ENCODE measurements at places on chromosomes 16 and 17.

DNA sequence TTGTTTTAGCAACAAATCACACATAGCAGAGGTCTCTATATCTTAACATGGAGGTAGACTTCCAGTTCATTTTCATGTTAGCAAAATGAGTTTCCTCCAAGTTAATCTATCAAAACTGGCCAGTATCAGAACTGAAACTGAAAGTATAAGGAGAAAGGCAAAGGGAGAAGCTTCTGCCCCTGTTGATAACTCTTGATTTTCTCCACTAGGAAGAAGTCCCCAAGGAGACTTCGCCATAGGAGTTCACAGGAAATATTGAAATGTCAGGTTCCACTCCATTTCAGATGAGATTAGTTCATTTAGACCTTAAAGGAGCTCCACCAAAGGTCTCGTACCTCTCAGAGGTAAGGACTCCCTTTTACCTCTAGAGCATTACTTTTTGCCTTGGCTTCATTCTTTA lies 1.2 kb upstream of the OGFOD3 start:
- DNase-seq, result no peak

DNA sequence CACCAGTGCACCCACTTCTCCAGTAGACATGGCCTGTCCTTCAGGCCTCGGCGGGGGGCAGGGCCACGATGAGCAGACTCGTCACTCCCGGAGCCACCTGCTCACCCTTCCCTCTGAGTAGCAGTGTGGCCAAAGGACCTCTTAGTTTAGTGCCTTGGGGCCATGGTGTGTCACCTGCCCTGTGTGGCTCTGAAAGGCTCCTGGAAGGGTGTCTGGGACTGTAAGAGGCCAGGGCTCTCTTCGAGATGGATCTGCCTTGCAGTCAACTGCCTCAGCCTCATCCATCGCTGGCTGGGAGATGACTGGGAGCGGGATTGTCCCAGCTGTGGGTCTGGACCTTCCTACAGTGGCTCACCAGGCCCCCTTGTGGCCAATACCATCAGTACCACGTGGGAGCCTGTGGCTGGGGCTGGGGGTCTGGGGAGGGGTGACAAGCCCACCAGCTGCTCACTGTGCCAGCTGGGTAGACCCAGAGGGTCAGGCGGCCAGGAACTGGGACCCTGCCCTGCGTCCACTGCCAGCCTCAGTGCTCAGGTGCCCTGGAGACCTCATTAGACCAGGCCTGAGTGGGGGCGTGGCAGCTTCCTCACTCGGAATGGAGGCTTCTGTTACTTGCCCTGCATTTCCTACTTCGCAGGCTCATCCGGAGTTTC lies 133.4 kb downstream of the OR1D5 start:
- DNase-seq, result peak; percentile 70

DNA sequence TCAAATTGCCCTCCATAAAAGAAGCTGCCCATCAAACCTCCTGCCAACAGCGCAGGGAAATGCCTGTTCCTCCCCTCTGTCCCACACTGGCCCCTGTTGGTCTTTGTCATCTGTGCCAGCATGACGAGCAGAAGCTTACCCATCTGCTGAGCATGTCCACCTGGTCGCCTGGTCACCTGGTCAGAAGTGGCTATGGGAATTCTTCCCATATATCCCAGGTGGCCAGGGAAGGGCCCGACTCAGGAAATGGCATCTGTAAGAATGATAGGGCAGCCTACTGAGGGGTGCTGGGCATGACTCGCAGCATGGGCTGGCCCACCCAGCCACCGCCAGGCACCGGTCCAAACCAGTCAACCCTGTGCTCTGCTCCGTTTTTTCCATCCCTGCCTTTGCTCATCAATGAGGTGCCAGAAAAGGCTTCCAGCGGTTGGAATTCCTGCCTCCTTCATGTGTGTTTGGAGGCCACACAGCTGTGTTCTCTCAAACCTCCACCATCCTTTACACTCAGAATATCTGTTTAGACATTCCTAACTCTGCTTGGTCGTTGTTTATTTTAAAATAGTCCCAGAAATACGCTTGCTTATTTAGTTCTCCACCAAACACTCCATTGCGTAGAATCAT lies 145.2 kb downstream of the CLEC16A start:
- DNase-seq, result no peak

DNA sequence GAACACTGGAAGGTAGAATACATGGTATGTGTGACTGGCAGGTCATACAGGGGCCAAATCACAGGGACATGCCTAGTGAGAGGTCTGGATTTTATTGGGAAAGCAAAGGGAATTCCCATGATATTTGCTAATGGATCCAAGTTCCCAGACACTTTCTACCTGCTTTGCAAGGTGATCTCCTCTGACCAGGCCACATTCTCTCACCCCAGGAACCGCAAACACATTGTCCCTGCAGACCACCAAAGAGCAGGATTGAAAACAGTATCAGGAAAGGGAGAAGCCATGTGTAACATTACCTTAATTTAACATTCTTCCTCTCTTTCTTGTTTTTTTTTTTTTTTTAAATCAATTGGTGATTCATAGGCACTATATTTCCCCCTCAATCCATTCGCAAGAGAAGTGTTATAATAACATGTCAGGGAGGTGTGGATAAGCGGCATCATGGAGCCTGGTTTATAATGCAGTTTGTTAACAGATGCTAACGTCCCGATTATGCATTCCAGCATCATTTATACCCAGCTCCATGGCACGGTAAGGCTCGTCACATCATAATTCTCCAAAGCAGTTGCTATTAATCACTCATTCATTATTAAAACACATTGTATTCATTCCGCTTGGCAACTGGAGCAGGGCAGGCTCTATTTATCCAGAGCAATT lies 155.1 kb upstream of the CCL2 start:
- no peak for DNase-seq

DNA sequence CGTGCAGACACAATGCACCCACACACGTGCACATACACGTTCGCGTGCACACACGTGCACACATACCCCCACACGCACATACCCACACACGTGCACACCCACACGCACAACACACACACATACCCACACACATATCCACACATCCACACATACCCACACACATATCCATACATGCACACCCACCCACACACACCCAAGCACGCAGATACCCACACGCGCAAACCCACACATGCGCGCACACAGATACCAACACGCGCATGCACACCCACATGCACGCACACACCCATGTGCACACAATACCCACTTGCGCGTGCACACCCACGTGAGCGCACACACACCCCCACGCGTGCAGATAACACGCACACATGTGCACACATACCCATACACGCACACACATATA lies 26.8 kb upstream of the PVALEF start:
- no peak for DNase-seq

DNA sequence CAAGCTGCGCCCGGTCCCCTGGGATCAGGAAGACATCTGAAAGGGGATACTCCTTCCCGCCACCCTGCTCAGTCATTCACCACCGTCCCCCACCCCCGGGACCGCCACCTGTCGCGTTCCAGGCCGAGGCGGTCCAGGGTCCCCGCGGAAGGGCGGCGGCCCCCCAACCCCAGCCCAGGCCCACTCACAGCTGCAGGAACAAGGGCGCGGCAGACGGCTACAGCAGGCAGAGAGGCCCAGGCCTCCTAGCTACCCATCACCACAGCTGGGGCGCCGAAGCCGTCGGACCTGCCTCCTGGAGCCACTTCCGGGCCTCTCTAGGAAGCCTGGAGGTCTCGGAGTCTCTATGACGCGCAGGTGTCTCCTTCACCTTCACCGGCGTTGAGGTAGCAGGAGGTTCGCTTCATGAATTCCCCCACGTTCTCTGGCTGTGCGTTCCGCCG lies at the start of gene SDR42E1:
Gene SDR42E1, minus strand, starts transcription at position 272 of the 443 bp plus-strand sequence. CDS start 10,612 bp downstream, outside the sequence.
- peak; percentile 77 for DNase-seq

GRCh38 chr17:42010898-42011516 lies 6.2 kb downstream of the DNAJC7 start:
- peak; percentile 36 for DNase-seq

GRCh38 chr16:31072540-31073141 lies 1.4 kb downstream of the ZNF668 start:
- no peak for DNase-seq

GRCh38 chr17:56762144-56762543 lies 71.6 kb downstream of the C17orf67 start:
- no peak for DNase-seq

DNA sequence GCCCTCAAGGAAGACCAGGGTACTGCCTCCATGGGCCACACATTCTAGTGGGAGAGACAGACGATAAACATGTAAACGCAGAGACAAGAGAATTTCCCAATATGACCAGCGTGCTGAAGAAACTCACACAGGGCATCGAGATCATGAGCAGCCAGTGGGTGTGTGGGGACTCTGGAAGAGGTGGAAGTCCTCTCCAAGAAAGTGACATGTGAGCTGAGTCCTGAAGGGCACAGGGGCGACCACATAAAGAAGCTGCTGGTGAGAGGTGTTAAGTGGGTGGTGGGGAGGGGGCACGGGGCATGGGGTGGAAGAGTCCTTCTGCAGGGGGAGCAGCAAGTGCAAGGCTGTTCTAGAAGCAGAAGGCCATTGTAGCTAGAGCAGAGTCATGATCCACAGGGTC lies 21.0 kb upstream of the RAP1GAP2 start:
- no peak for DNase-seq

- DNase-seq, result no peak
Measured at GRCh38 chr16:82182266-82183003, 12.4 kb upstream of the MPHOSPH6 start.

DNA sequence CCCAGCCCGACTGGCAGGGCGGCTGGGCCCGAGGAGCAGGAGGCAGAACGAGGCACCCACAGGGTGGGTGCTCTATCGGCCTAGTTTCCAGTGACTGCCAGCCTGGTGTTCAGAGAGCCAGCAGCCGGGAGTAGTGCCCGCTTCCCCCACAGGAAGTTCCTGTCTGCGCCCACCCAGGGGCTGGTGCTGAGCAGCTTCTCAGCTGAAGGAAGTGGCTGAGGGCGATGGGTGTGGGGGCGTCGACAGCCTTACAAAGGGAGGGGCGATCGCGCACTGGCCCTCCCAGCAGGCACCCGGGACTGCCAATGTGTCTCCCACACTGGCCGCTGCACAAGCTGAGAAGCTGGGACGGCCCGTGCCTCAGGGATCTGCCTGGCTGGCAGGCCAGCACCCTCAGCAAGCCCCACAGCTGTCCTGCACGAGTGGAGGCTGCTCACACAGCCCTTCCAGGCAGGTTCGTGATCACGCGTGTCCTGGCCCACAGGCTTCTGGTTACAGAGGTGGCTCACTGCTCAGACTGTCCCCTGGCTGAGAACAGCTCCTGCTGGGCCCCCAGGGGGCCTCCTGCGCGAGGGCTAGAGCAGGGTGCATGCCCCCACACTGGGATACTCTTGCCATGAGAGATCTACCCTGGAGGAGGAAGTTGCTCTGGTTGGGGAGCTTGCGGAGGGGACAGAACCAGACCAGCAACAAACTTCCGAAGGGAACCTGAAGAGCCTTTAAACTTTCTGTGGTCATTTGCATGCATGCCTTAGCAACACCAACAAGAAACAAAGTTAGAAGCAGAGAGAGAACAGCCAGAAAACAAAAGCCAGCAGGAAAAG lies 2.5 kb downstream of the RNF166 start:
- DNase-seq, result no peak

DNA sequence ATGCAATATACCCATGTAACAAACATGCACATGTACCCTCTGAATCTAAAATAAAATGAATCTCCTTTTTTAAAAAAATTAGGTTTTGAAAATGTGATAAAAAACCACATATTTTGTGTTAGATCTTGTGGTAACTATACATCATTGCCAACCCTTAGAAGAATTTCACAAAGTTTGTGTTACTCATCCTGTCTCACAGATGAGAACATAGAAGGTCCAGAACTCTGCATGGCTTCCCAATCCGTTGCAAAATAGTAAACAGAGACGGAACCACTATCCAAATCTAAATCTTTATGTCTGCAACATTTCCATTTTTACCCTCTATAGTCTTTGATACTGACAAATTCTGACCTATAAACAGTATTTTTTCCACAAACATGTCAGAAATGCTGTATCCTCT lies 759.9 kb downstream of the KCNJ2 start:
- DNase-seq, result no peak

DNA sequence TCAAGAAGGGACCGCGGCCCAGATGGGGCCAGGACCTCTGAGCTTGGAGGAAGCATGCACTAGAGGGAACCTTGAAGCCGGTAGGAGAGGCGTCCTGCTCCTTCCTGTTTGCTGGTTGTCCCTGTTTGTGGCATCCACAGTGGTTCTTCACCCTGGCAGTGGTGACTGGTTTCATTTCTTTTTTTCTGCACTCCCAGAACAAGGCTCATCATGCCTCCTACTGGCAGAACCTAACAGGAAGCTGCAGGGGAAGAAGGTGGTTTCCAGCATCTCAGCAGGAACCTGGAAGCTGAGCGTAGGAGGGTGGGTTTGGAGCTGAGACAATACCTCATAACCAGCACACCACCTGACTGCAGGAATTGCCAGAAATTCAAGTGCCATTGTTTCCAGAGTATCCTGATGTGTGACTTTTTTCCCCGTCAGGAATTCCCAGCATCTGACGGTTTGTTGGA lies 5.8 kb downstream of the TMEM231 start:
- DNase-seq, result peak; percentile 66

GRCh38 chr16:17420816-17421215 lies 49.9 kb downstream of the XYLT1 start:
- DNase-seq, result no peak

DNA sequence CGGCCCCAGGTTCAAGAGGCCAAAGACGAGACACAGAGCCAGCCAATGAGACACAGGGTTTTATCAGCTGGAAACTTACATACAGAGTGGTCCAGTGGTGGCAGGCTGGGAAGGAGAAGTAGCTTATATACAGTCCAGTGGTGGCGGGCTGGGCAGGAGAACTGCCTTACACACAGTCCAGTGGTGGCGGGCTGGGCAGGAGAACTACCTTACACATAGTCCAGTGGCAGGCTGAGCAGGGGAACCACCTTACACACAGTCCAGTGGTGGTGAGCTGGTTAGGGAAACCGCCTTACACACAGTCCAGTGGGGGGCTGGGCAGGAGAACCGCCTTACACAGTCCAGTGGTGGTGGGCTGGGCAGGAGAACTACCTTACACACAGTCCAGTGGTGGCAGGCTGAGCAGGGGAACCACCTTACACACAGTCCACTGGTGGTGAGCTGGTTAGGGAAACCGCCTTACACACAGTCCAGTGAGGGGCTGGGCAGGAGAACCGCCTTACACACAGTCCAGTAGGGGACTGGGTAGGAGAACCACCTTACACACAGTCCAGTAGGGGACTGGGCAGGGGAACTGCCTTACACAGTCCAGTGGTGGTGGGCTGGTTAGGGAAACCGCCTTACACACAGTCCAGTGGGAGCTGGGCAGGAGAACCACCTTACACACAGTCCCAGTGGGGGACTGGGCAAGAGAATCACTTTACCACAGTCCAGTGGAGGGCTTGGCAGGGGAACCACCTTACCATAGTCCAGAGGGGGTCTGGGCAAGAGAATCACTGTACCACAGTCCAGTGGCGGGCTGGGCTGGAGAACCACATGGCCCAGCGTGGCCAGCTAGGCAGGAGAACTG lies 90.9 kb downstream of the GAS7 start:
- no peak for DNase-seq

DNA sequence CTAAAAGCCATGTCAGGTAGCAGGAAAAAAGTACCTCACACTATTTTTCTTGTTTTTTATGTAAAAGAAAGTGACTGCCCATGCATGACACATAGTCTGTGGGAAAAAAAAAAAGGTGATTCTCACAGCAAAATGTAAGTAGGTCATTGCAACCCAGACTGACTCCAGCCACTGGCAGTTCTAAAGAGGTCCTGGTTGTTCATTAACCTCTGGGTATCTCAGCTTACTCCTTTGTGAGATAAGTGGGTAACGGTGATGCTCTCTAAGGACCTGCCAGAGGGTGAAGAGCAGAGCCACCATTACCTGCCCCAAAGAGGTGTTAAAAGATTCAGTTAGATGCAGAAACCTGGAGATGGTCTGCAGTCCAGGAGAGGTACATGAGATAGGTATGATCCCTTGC lies 531.9 kb downstream of the GRIN2A start:
- no peak for DNase-seq

GRCh38 chr17:945672-946071 lies 33.9 kb downstream of the NXN start:
- no peak for DNase-seq
